ENCODE measurements at places on chromosomes 7 and 10.

GRCh38 chr7:25908154-25908949, 243.6 kb upstream of the NFE2L3 start:
- no peak for DNase-seq

- DNase-seq, result no peak
These were observed 65.5 kb downstream of the GRB10 start for GRCh38 chr7:50717181-50717580.

DNA sequence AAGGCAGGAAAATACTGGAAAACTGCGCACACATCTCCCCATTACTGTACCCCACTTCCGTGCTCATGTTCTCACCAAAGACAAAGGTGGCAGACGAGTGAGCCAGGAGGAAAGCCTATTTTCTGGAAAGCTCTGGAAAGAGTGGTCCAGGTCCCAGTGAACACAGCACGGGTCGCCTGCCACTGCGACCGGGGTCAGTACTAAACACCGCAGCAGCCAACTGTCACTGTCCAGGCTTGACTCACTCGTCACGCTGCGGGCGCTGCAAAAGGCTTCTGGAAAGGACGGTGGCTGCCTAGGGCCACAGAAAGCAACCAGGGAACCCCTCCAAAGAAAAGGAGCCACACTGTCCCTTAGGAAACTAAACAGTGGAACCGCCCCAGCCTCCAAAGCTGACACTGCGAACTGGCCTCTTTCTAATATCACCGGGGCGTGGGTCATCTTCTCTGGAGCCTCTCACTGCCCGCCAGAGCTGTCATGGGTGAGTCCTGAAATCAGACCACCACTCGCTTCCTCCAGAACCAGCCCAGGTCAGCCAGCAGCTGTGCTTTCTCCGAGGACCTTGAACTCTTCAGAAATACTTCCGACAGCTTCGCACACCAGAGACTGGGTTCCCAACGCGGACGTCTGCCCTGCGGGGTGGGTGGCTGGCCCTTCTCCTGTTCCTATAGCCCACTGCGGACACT, 4.0 kb downstream of the RADIL start:
- no peak for DNase-seq

DNA sequence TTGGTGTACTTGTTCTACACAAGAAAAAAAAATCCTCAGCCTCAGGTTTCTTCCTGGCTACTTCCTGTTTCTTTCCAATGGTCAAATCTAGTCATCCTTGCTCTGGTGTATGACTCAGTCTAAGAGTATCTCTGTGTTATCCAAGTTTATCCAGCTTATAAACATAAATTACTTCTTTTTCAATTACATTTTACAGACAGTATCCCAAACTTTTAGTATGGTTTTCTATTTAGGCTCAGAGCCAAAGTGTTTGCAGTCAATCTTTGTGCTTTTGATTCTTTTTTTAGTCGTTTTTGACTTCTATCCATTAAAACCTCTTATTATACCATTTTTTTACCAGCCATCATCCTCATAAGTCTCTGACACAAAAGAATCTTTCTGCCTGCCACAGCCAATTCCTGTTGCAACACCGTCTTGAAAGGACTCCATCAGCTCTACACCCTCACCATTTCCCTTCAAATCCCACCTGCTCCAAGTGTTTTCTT, 294.6 kb downstream of the PTEN start:
- DNase-seq, result no peak

- DNase-seq, result no peak
These were observed 7.5 kb downstream of the LAMB1 start for GRCh38 chr7:107995184-107996071.

DNA sequence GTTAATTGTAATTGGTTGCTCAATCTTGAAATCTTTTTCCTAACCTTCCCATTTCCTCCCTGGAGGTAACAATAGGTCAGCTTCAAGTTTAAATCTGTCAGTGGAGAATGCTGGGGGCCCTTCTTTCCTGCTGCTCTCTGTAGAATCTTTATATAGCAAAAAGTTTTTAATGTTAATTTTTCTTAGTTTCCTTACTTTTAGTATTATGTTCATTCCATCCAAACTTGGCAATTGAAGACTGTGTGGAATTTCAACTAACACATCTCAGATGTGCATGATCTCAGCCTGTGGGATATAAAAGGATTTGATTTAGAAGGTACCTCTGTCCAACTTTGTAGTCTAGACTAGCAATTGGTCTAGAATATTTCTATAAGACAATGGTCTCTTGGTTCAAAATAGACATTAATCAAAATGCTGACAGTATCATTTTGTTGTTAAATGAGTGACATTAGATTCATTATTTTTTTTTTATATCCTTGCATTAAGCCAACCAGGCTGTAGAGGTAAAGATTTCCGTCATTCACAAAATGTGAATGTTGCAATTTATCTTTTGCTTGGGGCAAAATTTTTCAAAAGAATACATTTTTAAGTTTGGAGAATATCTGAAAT, 100.4 kb upstream of the SEMA3A start:
- no peak for DNase-seq

Data from activated T-helper 1 cell treated with anti-CD3 and anti-CD28 coated beads, Interleukin-2, amount 50 U/mL, for 16 hours (primary cell).